ENCODE measurements at places on chromosomes 13 and 19.

DNA sequence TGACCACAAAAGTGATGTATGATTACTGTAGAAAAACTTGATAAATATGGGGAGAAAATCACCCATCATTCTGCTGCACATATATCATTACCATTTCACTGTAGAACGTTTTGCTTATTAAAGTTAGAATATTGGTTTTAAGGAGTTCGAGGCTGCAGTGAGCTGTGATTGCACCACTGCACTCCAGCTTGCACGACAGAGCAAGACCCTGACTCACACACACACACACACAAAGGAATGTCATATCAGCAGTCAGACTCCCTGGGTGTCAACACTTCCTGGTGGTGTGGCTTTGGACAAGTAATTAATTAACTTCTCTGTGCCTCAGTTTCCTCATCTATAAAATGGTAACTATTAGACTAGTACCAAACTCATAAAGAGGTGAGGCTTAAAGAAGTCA is 11.3 kb upstream of the PNMA8A start:
- ATAC-seq = no peak

DNA sequence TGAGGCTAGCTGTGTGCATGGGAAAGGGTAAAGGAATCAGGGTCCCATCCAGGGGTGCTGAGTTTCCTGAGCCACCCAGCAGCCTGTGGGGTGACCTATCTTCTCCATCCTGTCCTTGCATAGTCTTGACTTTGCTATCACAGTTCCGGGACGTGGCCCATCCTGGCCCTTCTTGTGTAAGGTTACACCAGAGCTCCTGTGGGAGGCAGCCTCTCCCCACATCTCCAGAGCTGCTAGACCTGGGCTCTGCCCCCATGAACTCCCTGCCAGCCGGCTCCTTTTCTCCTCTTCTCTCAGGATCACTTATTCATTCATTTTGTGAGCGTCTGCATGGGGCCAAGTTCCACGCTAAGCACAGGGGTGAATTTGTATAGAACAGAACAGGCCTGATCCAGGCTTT is 238.9 kb downstream of the TSHZ3 start:
- ATAC-seq = no peak

DNA sequence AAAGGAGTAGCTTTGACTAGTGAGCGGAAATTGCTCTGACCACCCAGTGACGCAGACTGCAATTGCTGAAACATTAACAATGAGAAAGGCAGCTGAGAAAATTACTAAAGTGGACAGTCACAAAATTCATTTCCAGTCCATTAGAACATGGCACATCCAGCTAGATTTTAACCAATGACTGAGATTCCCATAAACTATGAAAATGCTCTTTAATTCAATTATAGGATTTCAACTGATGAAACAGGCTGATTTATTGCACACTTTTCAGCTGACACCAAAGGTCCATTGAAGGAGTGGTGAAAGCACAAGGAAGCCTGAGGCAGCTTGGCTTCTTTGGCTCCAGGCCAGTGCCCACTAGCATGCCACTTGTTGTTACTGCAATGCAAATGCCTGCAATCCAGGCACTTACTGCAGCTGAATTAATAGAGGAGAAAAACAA is 933.4 kb downstream of the SLITRK6 start:
- no peak for ATAC-seq

GRCh38 chr13:24495151-24495729 is 17.3 kb downstream of the PARP4 start:
- no peak for ATAC-seq

DNA sequence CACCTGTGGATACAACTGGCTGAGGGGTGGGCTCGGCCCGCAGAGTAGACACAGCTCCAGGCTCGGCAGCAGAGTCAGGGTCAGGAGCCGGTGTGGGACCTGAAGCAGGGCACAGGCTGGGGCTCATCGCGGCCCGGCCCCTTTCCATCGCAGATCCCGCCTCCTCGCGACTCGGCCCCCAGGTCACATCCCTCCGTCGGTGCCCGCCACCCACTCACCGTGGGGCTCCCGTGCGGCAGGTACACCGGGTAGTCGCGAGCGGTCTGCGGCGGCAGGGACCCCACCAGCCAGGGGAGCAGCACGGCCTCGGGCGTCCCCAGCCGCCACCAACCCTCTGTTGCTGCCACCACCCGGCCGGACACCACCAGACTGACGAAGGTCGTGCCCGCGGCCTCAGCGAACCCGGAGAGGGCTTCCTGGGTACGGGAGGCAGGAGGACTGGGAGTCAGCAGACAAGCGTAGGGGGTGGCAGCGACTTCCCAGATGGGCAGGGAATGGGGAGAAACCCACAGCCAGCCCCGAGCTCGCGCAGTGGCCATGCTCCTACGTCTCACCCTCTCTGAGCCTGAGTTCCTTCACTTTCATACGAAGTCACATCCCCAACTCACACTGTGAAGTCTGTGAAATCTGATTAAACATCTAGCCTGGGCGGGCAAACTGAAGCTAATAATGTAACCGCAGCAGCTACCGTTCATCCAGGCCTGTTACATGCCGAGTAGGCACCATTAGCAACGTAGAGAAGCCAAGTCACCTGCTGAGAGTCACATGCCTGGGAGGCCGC is 3.7 kb downstream of the FUZ start:
- ATAC-seq = peak; percentile 30

DNA sequence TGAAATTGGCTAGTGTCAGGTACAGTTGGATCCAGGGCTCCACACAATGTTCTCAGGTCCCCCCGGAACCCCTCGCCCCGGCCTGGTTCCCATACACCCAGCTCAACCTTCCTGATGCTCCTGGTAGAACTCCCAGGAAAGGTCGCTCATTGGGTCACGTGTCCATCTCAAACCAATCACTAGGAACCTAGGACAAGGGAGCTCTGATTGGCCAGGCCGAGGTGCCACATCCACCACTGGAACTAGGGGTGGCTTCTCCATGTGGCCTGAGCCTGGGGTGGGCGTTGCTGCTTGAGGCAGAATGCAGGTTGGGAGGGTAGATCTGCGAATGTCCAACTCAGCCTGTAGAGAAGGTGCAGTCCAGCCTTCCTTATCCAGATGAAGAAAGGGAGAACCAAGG is 6.9 kb upstream of the MEF2B start:
- ATAC-seq = no peak

- ATAC-seq = peak; percentile 87
Measured at GRCh38 chr19:10864538-10864899, 6.8 kb upstream of the CARM1 start.

DNA sequence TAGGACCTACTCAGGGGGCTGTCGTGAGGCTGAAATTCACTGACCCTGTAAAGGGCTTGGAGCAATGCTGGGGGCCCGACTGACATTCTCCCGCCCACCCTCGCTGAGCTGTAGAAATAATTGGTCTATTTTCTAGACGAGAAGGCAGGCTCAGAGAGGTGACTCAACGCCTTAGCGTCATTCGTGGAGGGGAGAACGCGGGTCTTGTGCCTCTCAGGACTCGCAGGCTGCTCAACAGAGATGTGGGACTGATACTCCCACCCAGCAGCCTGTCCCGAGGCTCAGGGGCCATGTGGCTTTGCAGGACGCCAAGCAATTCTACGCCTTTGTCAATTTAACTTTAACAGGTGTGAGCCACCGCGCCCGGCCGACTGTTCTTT is 23.6 kb upstream of the ASPDH start:
- ATAC-seq = no peak

GRCh38 chr13:30504081-30504480 is 38.3 kb upstream of the HMGB1 start:
- ATAC-seq = peak; percentile 66

DNA sequence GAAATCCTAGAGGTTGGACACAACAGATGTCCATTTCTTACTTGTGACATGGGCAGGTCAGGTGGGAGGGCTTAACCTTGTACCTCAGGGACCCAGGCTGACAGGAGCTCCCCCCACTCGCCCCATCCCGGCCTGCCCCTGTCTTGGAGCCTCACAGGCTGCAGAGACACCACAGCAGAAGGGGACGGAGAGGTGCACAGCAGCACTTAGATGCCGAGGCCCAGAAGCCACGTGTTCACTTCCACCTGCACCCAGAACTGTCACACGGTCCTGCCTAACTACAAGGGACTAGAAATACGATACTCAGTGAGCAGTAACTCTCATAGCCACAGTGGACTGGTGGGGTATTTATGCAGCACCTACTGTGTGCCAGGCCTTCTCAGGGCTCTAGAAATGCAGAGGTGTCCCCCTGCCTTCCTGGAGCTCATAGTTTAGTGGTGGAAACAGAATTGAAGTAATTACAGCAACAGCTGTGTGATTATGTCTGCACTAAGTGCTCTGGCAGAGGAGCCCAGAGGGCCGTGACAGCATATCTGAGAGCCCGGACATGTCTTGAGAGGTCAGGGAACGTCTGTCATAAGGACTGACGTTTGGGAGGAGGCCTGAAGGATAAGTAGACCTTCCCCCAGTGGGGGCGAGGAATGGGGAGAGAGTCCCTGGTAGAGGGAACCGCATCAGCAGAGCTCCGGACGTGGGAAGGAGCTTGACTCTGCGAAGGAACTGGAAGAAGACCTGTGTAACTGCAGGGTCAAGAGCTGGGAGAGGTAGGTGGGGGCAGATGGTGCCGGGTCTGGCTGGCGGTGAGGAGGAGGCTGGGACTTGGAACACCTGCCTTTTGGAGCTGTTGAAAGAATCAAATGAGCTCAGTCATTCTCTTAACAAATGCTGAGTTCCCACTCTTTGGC is 130.0 kb downstream of the SIPA1L3 start:
- no peak for ATAC-seq

GRCh38 chr13:28558567-28558966 is 63.6 kb upstream of the FLT1 start:
- no peak for ATAC-seq

- peak; percentile 97 for ATAC-seq
Measured at GRCh38 chr19:3434630-3435553, 45.4 kb downstream of the SMIM24 start.

- no peak for ATAC-seq
Measured at GRCh38 chr13:23999424-23999823, 102.1 kb upstream of the C1QTNF9B start.

DNA sequence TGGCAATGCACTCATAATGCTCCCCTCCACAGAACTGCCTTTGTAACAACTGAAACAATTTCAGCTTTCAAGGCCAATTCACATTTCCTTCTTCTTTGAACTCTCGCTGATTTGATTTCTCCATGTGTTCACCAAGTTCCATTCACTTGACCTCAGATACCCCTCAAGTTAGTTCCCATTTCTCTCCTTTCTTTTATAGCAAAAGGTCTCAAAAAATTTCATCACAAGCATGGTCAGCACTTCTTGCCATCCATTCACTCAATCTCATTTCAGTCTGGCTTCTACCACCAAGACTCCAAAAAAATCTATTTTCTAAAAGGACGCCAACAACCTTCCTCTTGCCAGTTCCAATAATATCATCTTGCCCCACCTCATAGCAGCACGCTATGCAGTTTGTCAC is 135.7 kb downstream of the DIAPH3 start:
- no peak for ATAC-seq

GRCh38 chr19:15672580-15673175 is at the start of gene CYP4F12:
Gene CYP4F12 (plus strand): TSS chr19:15673087. CDS start chr19:15673530, 443 bp downstream.
- ATAC-seq = peak; percentile 13

GRCh38 chr13:35720290-35720689 is 243.8 kb upstream of the MAB21L1 start:
- no peak for ATAC-seq

GRCh38 chr19:5023128-5023571 is 54.2 kb downstream of the KDM4B start:
- no peak for ATAC-seq

DNA sequence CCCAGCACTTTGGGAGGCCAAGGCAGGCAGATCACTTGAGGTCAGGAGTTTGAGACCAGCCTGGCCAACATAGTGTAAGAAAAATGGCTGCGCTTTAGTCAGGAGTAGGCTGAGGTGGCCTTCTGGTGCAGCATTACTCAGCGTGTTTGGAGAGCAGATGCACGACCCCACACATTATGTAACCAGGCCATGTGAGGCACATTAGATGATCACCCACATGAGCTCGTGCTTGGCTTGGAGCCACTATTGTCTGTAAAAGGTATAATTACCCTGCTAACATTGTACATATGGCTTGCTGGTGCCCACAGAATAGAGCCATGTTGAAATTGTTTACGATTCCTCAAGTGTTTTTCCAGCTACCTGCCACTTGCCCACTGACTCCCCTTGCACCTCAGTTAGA is 24.0 kb upstream of the SCEL start:
- ATAC-seq = no peak

DNA sequence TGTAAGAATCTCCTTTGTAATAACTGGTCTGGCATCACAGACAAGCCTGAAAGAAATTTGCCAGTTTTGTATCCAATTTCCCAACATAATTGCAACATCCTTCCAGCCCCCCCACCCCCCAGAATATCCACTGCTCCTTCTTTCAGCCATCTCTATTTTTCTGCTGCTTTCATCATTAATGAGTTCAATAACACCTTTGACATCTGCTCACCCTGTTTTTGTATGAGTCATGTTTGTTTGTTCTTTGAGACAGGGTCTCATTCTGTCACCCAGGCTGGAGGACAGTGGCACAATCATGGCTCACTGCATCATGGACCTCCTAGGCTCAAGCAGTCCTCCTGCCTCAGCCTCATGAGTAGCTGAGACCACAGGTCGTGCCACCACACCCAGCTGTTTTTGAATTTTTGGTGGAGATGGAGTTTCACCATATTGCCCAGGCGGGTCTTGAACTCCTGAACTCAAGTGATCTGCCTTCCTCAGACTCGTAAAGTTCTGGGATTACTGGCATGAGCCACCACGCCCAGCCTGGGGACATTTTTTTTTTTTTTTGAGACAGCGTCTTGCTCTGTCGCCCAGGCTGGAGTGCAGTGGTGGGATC is 7.0 kb upstream of the ZC3H4 start:
- ATAC-seq = no peak

- ATAC-seq = no peak
Measured at GRCh38 chr19:53882391-53883050, 524 bp downstream of the PRKCG start.

- no peak for ATAC-seq
Measured at GRCh38 chr13:30088312-30088855, 219.0 kb downstream of the KATNAL1 start.

DNA sequence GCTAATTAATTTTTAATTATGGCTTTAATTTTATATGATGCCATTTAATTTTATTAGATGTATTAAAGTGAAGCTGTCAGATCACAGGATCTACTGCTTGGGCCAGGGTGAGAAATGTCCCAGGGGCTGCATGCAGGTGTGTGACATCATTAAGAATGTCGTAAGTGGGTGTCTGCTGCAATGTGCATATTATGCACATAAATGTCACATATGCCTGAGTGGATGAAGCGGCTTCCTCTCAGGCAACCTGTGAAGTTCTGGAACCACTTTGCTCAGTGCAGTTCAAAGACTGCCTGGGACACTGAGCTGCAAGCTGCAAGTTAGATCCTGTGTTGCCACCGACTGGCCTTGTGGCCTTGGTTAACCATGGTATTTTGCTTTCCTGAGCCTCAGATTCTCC is 355.0 kb downstream of the UQCRFS1 start:
- no peak for ATAC-seq
